ENCODE measurements at places on chromosomes 3 and 15. TPM values are rescaled to one million over a fixed set of nuclear protein-coding genes. Genes with fewer than 3 reads are reported as not detected.

- no peaks in the 10 kb centered on the region for H3K4me1 ChIP-seq
- H3K4me3 ChIP-seq, result no peak overlapping the region
- H3K27ac ChIP-seq, result no peak overlapping the region
Measured at GRCh38 chr15:70357453-70357852, 259.7 kb upstream of the TLE3 start.

DNA sequence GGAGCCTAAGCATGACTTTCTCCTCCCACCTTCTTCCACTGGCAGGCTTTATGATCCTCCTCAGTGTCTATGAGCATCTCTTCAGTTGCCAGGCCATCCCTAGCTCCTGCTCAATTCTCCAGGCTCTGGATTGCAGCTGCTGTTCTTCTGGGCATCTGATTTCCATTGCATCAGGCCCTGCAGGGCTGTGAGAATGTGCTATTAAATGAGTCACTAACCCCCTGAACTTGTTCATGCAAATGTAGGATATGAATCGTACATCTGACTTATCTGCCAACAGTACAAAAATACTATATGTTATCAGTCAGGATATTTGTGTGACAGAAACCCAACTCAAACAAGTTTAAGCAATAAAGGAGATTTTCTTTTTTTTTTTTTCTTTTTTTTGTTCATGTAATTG is 11.9 kb downstream of the GPR176 start:
- DNase-seq, result peak; percentile 95
- peaks cover 28% of the 10 kb centered on the region for H3K4me1 ChIP-seq
- no peak overlapping the region for H3K4me3 ChIP-seq
- peak overlapping the region; percentile 72 for H3K27ac ChIP-seq
- no peaks in the 10 kb centered on the region for H3K27me3 ChIP-seq

DNA sequence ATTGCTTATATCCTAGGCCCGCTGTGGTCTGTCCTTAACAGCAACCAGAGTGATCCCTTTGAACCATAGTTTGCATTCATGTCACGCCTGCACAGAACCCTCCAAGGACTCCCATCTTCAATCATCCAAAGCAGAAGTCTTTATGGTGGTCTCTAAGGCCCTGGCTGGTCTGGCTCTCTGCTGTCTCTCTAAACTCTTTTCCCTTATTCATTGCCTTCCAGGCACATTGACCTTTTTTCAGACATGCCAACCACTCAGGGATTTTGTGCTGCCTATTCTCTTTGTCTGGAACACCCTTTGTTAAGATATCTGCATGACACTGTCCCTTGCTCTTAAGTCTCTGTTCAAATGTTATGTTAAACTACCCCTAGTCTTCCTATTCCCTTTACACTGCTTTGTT is 21.9 kb upstream of the ZBTB47 start:
- no peak overlapping the region for H3K4me3 ChIP-seq
- DNase-seq, result no peak

DNA sequence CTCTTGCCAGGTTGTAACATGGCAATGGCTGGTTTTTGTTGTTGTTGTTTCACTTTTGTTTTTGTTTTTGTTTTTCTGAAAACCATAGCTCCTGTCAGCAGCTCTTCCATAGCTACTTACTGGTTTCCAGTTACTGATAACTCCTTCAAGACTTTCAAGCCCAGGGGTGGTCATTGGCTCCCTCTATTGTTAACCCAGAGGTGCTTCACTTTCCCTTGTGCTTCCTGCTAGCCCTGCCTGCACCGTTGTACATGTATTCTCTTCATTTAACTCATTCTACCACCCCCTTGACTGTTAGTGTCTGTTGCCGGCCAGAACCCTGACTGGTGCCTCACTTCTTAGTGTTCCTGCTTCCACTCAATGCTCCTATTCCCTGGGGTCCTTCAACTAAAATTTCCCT is 4.2 kb upstream of the TRAT1 start:
- H3K27ac ChIP-seq, result no peak overlapping the region
- H3K27me3 ChIP-seq, result no peaks in the 10 kb centered on the region
- DNase-seq, result peak; percentile 17
- no peak overlapping the region for H3K4me3 ChIP-seq

Gene AHSG
- not detected for total RNA-seq

Data from fibroblast of lung (primary cell).